T-helper 17 cell (primary cell): ENCODE measurements at places on chromosomes 3 and 15.

- no peak for DNase-seq
Observed at GRCh38 chr15:97036301-97036700, 705.8 kb downstream of the NR2F2 start.

DNA sequence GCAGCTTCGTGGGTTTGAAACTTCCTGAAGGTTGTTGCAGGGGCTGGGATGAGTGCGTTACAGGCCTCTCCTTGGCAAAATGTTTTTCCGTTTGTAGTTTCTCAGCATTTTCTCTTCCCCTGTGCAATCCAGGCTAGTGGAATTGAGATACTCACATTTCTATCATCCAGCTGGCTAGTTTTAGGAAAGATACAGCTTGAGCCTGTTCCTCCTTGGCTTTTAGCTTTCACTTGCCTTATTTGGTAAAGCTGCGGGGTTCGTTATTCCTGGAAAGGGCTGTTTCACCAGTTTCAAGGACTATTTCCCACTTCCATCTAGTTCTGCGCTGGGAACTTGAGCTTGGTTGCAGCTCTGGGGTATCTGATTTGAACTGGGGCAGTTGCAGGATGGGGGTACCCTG, 90.3 kb downstream of the ITPR1 start:
- no peak for DNase-seq

- no peak for DNase-seq
Observed at GRCh38 chr15:65789759-65790425, 2.2 kb downstream of the DENND4A start.

GRCh38 chr3:178810181-178810580, 261.4 kb downstream of the ZMAT3 start:
- DNase-seq, result no peak

GRCh38 chr3:9396301-9396631, 1.1 kb upstream of the SETD5 start:
- no peak for DNase-seq

DNA sequence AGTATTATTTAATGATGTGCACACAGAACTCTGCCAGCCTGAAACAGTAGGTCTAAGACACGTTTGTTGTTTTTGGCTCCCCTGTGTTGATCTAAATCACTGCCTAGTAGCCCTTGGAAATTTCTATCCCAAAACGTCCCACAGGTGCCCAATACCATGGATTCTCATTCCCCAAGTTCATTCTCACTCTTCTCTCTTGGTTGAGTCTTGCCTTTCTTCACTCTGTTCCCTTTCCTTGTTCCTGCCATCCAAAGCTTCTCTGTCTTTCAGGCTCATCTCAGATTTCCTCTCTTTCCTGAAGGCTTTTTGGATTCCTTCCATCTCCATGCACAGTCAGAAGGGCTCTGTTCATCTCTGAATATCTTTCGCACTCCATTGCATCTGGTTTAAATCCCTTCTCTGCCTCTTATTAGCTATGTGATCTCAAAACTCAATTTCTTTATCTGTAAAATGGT, 54.2 kb downstream of the PPARG start:
- DNase-seq, result no peak

GRCh38 chr15:41301587-41301986, 30.8 kb downstream of the OIP5 start:
- no peak for DNase-seq

DNA sequence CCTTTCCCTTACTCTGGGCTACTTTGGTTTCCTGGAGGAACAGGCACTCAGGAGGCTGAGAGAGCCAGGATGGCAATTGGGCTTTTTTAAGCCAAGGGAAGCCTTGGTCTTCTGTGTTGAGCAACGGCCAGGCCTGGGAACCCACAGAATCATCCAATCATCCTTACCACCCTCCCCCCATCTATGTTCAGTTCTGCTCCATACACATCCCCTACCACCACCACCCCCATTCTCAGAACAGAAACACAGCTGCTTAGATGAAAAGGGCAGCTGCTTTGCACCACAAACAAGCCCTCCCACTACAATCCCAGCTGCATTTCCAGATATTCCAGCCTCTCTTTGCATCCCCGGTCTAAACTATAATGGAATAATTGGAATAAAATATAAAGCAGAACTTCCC, 21.0 kb downstream of the SEMA5B start:
- DNase-seq, result no peak

GRCh38 chr3:152232679-152233078, 36.0 kb upstream of the MBNL1 start:
- no peak for DNase-seq

GRCh38 chr3:83523470-83524073, 1435.2 kb upstream of the CADM2 start:
- no peak for DNase-seq

- DNase-seq, result no peak
Observed at GRCh38 chr3:122689587-122689986, 8.9 kb downstream of the PARP14 start.

DNA sequence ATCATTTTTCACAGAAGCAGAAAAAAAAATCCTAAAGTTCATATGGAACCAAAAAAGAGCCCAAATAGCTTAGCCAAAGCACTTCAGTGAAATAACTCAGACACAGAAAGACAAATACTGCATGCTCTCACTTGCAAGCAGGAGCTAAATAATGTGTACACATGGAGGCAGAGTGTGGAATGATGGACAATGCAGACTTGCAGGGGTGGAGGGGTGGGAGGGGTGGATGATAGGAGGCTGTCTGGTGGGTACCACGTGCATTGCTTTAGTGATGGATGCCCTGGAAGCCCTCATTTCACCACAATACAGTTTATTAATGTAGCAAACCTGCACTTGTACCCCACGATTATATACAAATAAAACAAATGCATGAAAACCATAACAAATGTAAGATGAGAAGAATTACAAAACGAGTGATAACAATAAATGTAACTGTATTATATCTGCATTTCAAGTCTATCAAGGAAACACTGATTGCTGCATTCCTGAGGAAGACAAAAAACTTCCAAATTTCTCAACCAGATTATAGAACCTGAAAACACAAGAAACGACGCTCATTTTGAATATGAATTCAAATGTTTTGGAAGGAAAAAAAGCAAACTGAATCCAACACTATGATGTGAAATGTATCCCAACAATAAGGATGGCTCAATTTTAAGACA, 96.5 kb downstream of the DLG1 start:
- DNase-seq, result no peak

- DNase-seq, result no peak
Observed at GRCh38 chr3:58058361-58059263, 50.4 kb downstream of the FLNB start.

- DNase-seq, result no peak
Observed at GRCh38 chr15:28954466-28955159, 68.8 kb downstream of the APBA2 start.

DNA sequence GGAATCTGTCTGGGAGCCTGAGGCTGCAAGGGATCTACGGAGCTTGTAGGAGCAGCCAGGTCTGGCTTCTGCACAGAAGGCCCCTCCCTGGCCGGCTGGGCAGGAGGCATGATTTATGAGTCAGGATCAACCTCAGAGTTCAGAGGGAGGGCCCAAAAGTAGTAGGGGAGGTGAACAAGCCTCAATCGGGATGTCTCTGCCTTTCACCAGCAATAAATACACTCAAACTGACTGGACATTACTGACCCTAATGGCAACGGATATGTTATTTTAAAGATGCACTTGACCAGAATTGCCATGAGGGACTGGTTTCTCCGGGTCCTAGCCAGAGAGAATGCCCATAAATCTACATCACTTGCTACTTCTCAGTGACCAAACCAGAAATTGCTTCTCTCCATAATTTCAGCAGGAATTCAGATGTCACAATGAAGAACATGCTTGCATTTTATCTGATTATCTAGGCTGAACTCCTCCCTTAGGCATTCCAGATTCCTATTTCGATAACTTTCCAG, 109.6 kb upstream of the LMOD3 start:
- no peak for DNase-seq

DNA sequence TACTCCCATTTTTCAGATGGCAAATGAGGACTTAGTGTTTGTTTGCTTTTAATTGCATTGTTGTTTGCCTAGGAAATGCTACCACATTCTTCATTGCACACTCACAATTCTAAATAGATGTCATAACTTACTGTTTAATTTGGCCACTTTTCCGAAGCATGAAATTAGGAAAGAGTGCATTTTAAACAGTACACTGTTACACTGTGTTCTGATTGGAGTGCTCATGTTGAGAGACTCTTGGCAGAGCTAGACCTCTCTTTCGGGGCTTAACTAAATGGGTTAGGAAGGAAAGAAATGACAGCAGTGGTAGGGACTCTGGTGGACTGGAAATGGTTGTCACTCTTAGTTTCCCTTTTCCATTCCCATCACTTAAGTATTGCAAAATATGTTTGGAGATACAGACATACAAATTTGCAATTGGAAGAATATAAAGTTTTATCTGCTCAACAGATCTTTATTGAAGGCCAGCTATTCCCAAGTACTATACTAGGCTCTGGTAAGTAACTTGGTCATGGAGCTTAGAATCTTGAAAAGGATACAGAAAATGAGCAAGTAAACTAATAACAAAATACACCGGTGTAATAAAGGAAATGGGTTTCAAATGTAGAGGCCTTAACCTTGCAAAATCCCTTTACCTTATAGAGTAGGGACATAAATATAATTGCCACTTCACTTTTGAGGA, 90.2 kb downstream of the DCUN1D1 start:
- DNase-seq, result no peak

GRCh38 chr3:183533412-183534132, 21.9 kb downstream of the KLHL6 start:
- no peak for DNase-seq
